ENCODE measurements at places on chromosomes 4 and X.
A peak's percentile ranks its signal among the peaks of the same experiment; 100 is the strongest.

DNA sequence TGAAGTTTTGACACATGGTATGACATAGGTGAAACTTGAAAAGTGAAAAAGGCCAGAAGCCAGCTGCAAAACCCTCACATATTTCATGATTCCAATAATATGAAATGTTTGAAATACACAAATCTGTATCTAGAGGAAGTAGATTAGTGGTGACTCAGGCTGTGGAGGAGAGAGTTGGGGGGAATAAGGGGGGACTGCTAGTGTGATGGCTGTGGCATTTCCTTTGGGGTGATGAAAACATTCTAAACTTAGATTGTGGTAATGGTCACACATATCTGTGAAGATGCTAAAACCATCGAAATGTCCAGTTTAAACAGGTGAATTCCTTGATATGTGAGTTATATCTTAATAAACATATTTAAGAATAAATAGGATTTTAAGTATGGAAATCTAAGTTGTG is 343.5 kb upstream of the SFRP2 start:
- DNase-seq, result peak; percentile 4

DNA sequence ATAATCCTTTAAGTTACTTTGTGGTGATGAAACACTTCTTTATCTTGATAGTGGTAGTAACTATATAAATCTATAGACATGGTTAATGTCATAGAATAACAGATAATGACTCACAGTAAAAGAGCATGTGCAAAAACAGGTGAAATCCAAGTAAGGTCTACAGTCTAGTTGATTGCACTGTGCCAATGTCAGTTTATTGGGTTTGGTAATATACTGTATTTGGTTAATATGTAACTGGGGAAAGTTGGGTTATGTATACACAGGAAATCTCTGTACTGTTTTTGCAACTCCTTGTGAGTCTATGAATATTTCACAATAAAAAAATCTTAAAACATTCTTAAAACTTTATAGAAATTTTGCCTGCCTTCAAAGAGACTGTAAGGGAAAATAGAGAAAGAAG is 1067.6 kb upstream of the FTHL17 start:
- DNase-seq, result no peak

DNA sequence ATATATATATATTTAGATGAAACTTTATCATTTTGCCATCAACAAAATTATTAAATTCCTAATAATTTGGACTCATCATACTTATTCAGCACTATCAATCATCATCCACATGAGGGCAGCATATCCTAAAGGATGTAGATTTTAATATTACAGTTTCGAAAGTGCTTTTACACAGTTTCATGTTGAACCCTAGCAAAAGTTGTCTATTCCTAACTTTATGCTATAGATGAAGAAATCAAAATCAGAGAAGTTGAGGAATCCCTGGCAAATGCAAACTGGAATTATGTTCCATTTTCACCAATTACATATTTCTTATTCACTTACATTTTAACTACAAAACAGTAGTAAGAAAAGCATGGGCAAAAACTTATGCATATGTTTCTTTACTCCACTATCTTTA is 36.6 kb upstream of the UGT2A1 start:
- no peak for DNase-seq

DNA sequence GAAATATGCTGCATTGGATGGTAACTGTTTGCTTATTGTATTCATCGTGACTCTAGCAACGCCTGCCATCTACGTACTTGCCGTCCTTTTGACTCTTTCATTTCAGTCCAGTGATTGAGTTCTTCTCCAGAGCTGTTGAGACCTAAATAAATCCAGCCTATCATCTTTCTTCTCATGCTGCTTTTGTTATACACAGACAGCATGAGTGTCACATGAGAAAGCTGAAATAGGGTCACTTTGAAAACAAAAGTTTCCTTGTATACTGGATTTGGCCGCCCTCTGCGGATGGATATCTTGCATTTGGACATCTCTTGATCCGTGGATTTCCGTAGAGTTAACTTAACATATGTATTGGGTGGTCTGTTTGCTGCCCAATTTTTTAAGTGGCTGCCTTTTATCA is 67.2 kb downstream of the TMPRSS11F start:
- DNase-seq, result no peak

DNA sequence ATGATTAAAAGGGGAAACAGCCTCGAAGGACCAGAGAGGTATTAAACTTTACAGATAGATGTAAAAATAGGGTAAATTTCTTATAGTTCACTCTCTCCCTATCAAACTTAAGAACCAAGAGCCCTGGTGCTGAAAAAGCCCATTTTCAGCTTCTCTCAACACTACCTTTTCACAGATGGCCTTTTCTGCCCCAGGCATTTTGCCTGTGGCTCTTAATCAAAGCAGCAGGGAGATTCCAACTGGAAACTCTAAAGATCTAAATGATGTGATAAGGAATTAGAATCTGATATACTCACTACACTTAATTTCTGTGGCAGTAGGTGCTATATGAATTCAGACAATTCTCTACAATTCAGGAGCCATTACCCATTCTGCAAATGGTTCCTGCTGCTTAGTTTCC is 60.0 kb downstream of the AMMECR1 start:
- no peak for DNase-seq
